Keratinocyte (primary cell): ENCODE measurements at places on chromosomes 4 and X. TPM values are rescaled to one million over a fixed set of nuclear protein-coding genes. Genes with fewer than 3 reads are reported as not detected.

GRCh38 chr4:78138252-78138651, 81.1 kb downstream of the FRAS1 start:
- no peak for DNase-seq

DNA sequence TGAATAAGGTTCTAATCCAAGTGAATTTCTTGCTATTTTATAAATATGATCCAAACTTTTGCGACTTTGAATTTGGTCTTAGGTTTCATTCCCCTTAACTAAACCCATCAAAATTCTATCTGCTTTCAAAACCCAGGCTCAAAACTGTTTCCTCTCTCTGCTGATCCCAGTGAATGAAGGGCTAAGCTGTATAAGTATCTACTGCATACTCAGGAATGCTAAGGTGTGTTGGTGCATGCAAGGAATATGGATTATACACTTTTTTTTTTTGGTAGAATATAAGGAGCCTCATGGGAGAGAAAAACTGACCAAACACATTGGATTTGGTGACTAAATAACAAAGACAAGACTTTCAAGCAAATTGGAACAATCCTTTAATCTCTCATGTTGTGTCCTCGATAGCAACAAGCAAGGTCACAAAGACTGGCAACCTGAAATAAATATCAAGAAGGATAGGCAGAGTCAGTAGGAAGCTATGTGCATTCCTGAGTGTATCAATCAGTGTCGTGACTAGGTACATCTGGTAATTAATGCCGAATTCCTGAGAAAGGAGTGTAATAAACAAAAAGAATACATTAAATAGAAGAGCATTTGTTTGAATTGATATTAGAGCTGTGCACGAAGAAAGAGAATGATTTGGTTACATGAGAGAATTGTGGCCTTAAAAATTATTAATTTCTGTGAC, 74.3 kb upstream of the KCTD8 start:
- peak; percentile 56 for DNase-seq

DNA sequence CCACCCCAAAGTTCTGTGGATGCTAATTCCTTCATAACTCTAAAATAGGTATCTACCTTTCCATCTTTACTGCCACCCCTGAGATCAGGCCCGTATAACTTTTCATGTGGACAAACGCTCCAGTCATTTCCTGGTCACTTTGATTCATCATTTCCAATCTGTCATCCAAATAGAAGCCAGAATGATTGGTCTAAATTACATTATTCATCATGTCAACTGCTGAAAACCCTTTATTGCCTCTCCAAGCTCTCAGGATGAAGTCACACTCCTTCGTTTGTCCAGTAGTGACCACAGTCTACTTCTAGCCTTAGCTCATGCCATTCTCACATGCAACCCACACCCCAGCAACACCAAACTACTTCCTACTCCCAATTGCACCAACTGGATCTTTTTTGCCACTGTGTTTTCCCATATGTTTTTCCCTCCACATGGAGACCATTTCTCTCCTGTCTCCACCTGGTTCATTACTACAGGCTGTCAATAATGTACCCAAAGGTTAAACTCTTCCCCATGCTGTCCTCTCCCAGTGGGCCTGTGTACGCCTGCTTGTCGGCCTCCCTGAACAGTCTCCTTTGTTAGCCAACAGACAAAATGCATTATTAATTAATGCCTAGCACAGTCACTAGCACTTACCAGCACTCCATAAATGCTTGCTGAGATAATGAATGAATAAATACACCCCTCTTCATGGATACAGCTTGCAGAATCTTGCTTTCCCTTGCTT, 382.6 kb upstream of the NOCT start:
- no peak for DNase-seq

- DNase-seq, result no peak
These were observed 200.8 kb upstream of the GIMD1 start for GRCh38 chr4:106569146-106570031.

GRCh38 chr4:128856246-128856645, 46.7 kb downstream of the JADE1 start:
- DNase-seq, result no peak

GRCh38 chr4:11773798-11774197, 345.1 kb upstream of the HS3ST1 start:
- DNase-seq, result no peak

- DNase-seq, result no peak
These were observed 13.0 kb downstream of the RGS12 start for GRCh38 chr4:3305610-3306371.

DNA sequence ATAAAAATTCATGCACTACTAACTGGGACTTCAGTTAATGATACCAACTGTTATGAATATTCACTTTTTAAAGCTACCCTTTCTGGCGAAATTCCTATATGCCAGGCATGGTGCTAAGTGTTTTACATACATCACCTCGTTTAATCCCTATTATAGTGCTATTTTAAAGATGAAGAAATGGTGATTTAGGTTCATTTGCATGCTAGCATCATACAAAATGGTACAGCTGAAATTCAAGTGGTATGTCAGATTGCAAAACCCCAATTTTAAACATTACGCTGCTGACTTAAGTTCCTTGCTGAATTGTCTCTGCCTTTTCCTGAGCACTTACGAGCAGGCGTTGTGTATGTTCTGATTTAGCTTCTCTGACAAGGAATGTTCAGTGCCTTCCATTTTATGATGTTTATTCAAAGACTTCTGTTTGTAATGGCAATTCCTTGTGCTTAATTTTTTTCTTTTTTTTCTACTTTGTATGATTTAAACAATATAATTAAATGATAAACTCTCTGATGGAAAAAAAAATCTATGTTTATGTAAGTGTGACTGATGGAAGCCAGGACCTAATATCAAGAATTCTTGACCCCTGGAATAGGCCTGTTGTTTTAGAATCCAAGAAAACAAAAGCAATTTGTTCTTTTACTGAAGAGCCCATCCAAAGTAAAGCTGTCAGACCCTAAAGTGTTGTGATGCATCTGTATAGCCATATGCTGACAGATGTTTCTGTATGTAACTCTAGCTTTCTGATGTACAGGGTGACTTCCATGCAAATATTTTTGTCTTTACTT, 148.1 kb downstream of the PCDH7 start:
- no peak for DNase-seq

DNA sequence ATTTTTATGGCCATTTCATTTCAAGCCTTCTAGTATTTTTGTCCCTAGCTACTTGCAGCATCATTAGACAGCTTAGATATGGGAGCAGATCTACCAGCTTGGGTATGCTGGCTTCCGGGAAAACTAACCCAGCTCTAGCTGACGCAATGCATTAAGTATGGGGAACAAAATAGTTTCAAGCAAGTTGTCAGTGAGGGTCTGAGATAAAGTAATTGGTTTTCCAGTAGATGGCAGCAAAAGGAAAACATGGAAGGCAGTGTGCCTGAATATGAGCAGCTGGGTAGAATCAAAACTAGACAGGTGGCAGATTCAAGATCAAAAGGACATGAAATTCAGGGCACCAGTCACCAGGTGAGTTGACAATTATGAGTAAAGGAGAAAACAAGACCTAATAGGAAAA, 340.9 kb upstream of the CTSO start:
- no peak for DNase-seq

DNA sequence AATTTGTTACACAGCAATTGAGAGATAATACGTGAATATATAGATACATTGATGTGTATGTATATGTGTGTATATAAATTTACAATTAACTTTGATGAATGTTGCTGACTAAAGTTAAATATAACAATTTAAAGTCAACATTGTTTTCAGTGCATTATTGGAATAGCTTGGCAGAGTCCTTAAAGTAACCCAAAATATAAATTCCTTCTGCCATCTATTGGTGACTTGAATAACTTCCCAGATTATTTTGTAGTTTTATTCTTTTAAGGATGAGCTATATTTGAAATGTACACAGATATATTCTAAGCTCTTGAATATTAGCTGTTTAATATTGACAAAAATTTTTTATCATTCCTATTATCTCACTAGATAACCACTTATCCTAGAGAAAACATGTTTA, 298.2 kb upstream of the FSTL5 start:
- DNase-seq, result no peak

GRCh38 chr4:19684084-19684483, 567.6 kb upstream of the SLIT2 start:
- no peak for DNase-seq

DNA sequence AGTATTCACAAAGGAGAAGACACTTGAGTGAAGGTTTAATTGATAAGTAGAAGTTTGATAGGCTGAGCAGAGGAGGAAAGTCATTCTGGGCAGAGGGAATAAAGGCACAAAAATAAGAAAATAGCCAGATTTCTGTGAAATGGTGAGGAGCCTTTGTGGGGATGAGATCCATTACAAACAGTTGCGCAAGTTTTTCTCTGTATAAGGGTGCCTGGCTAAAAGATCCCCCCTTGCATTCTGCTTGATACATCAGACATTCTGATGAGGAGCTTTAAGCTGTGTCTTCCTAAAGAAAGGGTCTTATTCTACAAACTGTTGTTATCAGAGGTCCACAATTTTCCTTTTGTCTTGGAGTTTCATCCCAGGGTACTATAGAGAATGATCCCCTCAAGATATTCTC, 112.0 kb downstream of the ARHGAP36 start:
- DNase-seq, result no peak

- DNase-seq, result no peak
These were observed 38.2 kb downstream of the AFF1 start for GRCh38 chr4:86972997-86973396.

DNA sequence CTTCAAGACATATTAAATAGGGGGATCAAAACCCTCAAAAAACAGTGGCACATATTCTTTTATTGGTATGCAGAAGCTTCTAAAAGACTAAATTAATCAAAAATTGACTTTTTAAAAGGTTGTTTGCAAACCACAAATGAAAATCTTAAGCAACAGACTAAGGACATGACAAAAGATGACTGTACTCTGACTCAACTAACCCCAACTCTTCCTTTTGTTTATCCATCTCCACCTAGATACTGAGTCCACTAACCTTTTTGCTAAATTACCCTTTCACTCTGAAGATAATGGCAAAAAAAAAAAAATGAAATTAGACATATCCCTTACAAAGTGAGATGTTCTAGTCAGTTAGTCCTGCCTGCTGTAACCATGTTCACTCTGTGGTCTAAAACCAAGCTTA, 91.6 kb upstream of the NLRP2B start:
- DNase-seq, result no peak

GRCh38 chr4:69330345-69331047, 50.2 kb downstream of the UGT2B28 start:
- no peak for DNase-seq

- no peak for DNase-seq
These were observed 1634.6 kb upstream of the AGA start for GRCh38 chr4:179076865-179077264.

DNA sequence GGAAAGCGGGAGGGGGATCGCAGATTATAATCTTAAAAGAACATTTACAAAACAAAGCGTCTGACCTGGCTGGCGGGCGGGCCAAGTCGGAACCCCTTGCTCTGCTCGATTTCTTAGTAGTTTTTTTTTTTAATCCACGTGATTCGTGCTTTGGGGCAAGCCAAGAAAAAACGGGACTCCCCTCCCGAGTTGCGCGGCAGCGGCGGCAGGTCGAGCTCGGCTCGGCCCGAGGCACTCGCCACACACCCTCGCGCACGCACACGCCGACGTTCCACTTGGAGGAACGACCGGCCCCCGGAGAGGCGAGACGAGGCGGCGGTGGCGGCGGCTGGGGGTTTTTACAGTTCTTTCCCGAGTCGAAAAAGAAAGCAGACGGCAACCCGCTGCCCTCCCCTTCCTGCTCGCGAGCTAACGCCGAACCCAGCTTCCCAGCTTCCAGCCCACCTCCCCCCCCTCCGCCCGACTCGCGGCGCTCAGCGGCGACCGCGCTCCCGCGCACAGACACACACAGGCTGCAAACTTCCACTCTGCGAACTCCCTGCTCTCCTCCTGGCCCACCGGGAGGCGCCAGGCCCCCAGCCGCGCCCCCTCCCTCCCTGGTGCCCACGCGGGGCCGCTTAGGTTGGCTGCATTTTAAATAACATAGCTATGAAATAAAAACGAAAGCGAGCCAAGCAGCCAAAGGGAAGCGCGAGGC, 1.2 kb downstream of the BCOR start:
- no peak for DNase-seq

Gene MTNR1A
- polyA plus RNA-seq, result 0.06 to 0.12 TPM in 2 of 3 replicates, not detected in the other

Gene MTM1
- polyA plus RNA-seq, result 7.3 to 13.9 TPM (median 9.6 TPM) in 3 replicates

Gene KLHL13
- polyA plus RNA-seq, result 2.7 to 5.9 TPM (median 4.9 TPM) in 3 replicates

Gene SGMS2
- 35.1 to 41.1 TPM (median 38.5 TPM) in 3 replicates for polyA plus RNA-seq

Gene PITX2
- not detected in 3 replicates for polyA plus RNA-seq

Gene HPSE
- polyA plus RNA-seq, result 1.9 to 5.7 TPM (median 3.4 TPM) in 3 replicates

Gene MAGIX
- polyA plus RNA-seq, result 0.51 to 0.62 TPM (median 0.59 TPM) in 3 replicates

Gene SLITRK4
- 0.01 TPM in 2 of 3 replicates, not detected in the other for polyA plus RNA-seq

Gene RS1
- polyA plus RNA-seq, result not detected in 3 replicates
